Smooth muscle cell of the coronary artery (primary cell): ENCODE measurements at places on chromosomes 7 and 10. TPM values are rescaled to one million over a fixed set of nuclear protein-coding genes. Genes with fewer than 3 reads are reported as not detected.

TRIM73 gene
- 0.68 and 1.3 TPM in 2 replicates for total RNA-seq

TAF6 gene
- total RNA-seq, result 13.3 and 25.1 TPM in 2 replicates

TAS2R5 gene
- 0.38 and 0.59 TPM in 2 replicates for total RNA-seq

CTNNA3 gene
- total RNA-seq, result not detected in 2 replicates

SH2B2 gene
- total RNA-seq, result 0.70 and 0.75 TPM in 2 replicates

LDB3 gene
- total RNA-seq, result 0.08 TPM in 1 of 2 replicates, not detected in the other

CADPS2 gene
- 20.7 and 26.2 TPM in 2 replicates for total RNA-seq

CRHR2 gene
- not detected in 2 replicates for total RNA-seq

PRPS1L1 gene
- total RNA-seq, result not detected in 2 replicates

PLAC9 gene
- total RNA-seq, result 24.6 and 27.2 TPM in 2 replicates

HOXA6 gene
- total RNA-seq, result not detected in 2 replicates

RAB19 gene
- not detected in 2 replicates for total RNA-seq

CALML5 gene
- not detected in 2 replicates for total RNA-seq

MRLN gene
- total RNA-seq, result not detected in 2 replicates

STMP1 gene
- 7.3 and 12.0 TPM in 2 replicates for total RNA-seq

NRG3 gene
- 0.15 TPM in 1 of 2 replicates, not detected in the other for total RNA-seq

NPY4R2 gene
- 0.12 TPM in 1 of 2 replicates, not detected in the other for total RNA-seq

GRID2IP gene
- not detected in 2 replicates for total RNA-seq

OR6B1 gene
- total RNA-seq, result not detected in 2 replicates

SFRP4 gene
- 65.8 and 137 TPM in 2 replicates for total RNA-seq

LRRTM3 gene
- total RNA-seq, result not detected in 2 replicates

TRIM50 gene
- not detected in 2 replicates for total RNA-seq

MBL2 gene
- total RNA-seq, result not detected in 2 replicates

C7orf57 gene
- not detected in 2 replicates for total RNA-seq

RADIL gene
- total RNA-seq, result 0.38 TPM in 1 of 2 replicates, not detected in the other

ZP3 gene
- 1.4 and 2.2 TPM in 2 replicates for total RNA-seq

TES gene
- 4.0 and 81.0 TPM in 2 replicates for total RNA-seq

ANXA8L1 gene
- 0.23 TPM in 1 of 2 replicates, not detected in the other for total RNA-seq

SOSTDC1 gene
- total RNA-seq, result not detected in 2 replicates

BAIAP2L1 gene
- 0.82 and 3.5 TPM in 2 replicates for total RNA-seq

GSTO2 gene
- total RNA-seq, result 0.47 and 1.1 TPM in 2 replicates

H2BK1 gene
- total RNA-seq, result not detected in 2 replicates

LBX1 gene
- not detected in 2 replicates for total RNA-seq

ZNF25 gene
- 6.9 and 10.5 TPM in 2 replicates for total RNA-seq

HYAL4 gene
- total RNA-seq, result not detected in 2 replicates

TMEM178B gene
- 0.08 and 0.12 TPM in 2 replicates for total RNA-seq

CCDC201 gene
- total RNA-seq, result not detected in 2 replicates

SFTPD gene
- 0.15 TPM in 1 of 2 replicates, not detected in the other for total RNA-seq

NKX2-3 gene
- not detected in 2 replicates for total RNA-seq

ZMIZ2 gene
- 8.0 and 8.3 TPM in 2 replicates for total RNA-seq

EBF3 gene
- 3.9 and 8.8 TPM in 2 replicates for total RNA-seq

CLDN4 gene
- 0.23 TPM in 2 replicates for total RNA-seq

THSD7A gene
- 0.12 and 0.38 TPM in 2 replicates for total RNA-seq

SSC4D gene
- total RNA-seq, result 0.68 TPM in 1 of 2 replicates, not detected in the other

AGMO gene
- total RNA-seq, result 0.35 TPM in 1 of 2 replicates, not detected in the other

MACROH2A2 gene
- total RNA-seq, result 4.2 and 11.3 TPM in 2 replicates

SFTPA2 gene
- not detected in 2 replicates for total RNA-seq

DRGX gene
- total RNA-seq, result not detected in 2 replicates

SEMA3C gene
- 216 and 250 TPM in 2 replicates for total RNA-seq

PNLIP gene
- not detected in 2 replicates for total RNA-seq

CYP2C9 gene
- not detected in 2 replicates for total RNA-seq

C10orf67 gene
- not detected in 2 replicates for total RNA-seq

ZNF804B gene
- not detected in 2 replicates for total RNA-seq

MMP21 gene
- 0.30 TPM in 1 of 2 replicates, not detected in the other for total RNA-seq

CCZ1B gene
- 50.5 and 52.8 TPM in 2 replicates for total RNA-seq
